ENCODE measurements at places on chromosomes 5 and 9.
A peak's percentile ranks its signal among the peaks of the same experiment; 100 is the strongest.

GRCh38 chr5:153756540-153756939 is 266.1 kb downstream of the GRIA1 start:
- DNase-seq = no peak

DNA sequence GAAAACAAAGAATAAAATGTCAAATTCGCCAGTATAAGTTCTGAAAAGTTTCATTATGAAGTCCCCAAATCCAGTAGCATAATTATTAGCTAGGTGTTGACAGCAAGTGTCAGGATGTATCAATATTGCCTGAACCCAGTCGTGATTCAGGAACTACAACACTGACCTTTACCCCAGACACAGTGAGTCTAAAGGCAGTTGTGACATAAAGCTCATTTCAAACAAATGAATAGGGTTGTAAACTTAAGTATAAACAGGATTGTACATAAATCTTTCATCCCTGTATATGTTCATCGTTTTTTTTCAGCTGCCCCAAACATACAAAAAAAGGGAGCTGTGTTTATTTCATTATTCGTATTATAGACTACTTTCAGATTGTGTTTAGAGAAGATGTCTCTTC is 385.7 kb downstream of the PLK2 start:
- DNase-seq = no peak

DNA sequence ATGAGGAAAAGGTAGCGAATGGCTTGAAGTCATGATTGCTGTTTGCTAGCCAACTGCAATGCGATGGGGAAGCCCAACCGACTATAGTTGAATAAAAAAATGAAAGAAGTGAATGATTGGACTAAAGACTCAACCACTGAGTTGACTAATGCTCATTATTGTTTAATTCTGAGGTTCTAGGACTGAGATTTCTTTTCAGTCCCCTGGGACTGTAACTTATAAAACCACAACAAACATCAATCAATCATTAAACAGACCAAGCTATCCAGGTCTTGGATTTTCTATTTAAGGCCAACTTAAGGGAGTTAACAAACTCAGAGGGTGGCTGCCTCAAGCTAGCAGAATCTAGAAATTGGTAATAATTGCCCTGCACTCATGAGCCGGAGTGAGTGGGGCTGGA is 154.2 kb downstream of the DOCK2 start:
- no peak for DNase-seq

DNA sequence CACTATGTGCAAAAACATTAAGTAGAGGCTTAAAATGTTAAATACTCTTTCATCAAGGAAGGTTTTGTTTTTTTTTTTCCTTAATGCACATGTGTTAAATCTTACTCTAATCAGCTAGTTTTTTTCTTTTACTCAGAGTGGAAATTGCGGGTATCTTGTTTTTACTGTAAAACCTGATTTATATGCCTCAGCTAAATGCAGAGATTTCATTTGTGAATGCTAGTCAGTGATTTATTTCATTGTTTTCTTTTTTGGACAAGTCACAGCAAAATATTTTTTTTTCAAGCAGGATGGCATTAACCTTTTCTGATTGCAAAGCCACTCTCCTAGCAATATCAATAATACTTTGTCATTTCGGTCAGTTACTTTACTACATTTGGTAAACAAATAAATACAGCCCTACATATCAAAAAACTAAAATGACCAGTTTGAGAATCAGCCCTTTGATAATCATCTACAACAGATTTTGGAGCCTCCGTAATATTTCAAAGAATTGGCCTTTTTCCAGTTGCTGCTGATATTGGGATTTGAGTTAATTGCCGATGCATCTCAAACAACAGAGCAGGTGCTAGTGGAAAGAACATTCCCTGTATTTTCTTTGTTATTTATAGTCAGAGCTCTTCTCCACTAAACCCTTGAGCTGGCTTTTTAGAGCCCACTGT is 579.2 kb upstream of the ZNF608 start:
- DNase-seq = no peak

DNA sequence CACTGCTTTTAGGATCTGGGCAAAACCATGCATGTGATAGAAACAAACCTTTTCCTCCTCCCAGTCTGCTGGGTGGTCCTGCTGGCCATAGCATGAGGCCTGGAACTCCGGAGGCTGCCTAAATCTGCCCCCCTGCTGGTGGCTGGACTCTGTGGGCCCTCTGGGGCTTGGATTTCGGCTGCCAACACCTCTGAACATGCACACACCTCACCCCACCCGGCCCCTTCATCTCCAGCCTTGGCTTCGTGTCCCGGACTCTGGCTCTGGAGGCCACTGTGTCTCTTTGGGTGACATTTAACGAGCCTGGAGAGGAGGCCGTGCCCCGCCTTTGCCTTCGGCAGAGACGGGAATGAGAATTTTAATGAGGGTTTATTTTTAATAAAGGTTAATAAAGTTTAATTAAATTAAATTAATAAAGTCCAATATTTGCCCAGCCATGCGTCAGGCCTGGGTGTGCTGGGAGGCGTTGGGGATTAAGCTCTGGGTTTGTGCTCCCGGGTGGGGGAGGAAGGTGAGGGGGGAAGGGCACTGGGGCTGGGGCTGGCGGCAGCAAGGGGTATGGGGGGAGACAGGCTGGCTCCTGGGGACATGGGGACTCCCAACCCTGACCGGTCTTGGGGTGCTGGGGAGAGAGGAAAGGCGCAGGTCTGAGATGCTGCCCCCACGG is 251.8 kb downstream of the PBX3 start:
- no peak for DNase-seq

DNA sequence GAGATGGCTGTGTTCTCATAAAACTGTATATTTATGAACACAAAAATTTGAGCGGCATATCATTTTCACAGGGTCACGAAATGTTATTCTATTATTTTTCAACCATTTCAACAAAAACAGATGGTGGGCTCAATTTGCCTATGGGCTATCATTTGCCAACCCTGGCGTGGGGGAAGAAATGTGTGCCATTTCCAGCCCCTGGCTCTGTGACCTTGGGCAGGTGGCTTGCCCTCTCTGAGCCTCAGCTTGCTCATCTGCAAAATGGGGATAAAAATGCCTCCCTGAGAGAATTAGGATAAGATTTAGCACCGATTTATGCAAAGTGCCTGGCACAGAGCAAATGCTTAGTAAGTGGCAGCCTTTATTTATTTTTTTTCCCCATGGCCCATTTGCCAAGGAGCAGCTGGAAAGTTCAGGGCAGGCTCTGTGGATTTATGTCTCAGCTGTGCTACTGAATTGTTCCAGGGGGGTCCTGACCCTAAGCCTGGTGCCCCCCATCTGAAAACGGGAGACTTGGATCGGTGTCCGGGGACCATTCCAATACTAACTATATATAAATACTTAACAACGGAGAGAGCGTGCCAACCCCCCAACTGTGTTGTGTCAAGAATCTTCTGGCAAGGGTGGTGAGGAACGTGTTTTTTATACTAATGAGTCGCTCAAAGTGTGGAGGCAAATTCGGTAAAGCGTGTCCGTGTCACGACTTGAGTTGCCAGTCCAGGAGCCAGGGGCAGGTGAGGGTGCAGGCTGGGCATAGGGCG is 34.5 kb downstream of the HRH2 start:
- no peak for DNase-seq

- DNase-seq = no peak
These were observed 85.9 kb downstream of the ERBIN start for GRCh38 chr5:66012271-66012670.

DNA sequence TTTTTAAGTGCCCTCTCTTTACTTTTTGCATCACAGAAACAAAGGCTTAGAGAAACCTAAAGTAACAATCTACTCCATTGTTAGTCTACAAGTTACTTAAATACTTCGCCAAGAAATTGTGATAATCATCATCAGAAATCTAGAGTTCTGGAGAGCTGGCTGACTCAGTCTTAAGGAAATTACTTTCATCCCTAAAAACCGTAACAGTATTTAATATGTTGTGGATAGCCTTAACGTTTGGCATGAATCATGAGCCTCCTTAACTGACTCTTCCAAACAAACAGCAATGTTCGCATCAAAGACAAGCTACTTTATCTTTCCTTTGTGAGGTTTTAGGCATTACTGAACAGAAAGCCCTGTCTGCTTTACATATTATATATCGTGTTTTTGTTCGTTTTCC is 128.7 kb downstream of the NIPBL start:
- peak; percentile 12 for DNase-seq

- no peak for DNase-seq
These were observed 120.8 kb upstream of the MTAP start for GRCh38 chr9:21681641-21682040.

DNA sequence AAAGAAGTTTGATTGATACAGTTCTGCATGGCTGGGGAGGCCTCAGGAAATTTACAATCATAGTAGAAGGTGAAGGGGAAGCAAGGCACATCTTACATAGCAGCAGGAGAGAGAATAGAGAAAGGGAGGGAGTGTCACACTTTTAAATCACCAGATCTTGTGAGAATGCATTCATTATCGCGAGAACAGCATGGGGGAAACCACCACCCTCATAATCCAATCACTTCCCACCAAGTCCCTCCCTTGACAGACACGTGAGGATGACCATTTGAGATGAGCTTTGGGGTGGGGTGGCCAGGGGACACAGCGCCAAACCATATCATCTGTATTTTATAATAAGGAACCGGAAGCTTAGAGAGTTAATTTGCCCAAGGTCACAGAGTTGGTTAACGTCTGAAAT is 13.7 kb upstream of the FOCAD start:
- no peak for DNase-seq

DNA sequence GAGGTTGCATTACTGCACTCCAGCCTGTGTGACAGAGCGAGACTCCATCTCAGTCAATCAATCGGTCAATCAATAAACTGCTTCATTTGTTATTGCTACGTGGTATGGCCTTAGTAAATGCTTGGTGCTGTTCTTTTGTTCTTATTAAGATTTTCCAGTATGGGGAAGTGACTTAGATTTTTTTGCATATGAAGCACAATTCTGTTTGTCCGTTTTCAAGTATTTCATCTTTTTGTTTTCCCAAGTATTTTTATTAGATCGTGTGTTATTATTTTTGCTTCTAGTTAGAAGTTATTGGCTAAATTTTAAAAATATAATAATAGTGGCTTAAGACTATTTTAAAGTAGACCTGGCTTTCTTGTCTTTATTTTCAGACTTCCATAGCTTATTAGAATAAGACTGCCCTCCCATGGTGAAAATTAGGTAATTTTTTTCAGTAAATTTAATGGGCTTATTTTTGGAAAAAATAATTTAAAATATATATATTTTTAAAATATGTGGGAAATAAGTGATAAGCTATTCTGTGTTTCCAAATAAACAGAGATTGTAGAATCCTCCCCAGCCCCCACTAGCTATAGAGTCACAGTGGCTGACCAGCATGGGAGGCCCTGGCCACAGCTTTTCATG is 14.7 kb upstream of the OMD start:
- DNase-seq = no peak

GRCh38 chr5:62587737-62588136 is 9.1 kb downstream of the LRRC70 start:
- DNase-seq = no peak

GRCh38 chr9:90201766-90202165 is 440.9 kb downstream of the DIRAS2 start:
- no peak for DNase-seq

DNA sequence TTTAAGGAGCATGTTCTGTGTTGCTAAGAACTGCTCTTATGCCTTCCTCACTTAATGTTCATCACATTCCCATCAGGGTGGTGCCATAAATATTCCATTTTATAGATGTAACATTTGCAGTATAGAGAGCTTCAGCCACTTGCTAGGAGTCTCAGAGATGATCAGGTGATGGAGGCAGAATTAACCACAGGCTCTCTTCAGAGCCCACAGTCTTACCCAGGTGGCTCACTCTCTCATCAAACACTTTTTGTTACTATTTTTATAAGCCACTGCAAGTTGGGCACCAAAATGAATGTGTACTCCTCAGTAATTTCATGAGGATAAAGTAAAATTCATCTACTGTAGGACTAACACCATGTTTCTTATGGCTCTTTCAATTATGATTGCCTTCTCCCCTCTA is 491.5 kb upstream of the DAP start:
- no peak for DNase-seq

GRCh38 chr9:137255448-137256114 is 454 bp downstream of the NELFB start:
- DNase-seq = no peak

- DNase-seq = no peak
These were observed 4.3 kb upstream of the FAT2 start for GRCh38 chr5:151595411-151595826.

GRCh38 chr5:79803007-79803406 is 113.4 kb downstream of the CMYA5 start:
- DNase-seq = no peak
